Psoas muscle (tissue), 8 donors: ENCODE measurements at places on chromosomes 4 and X. TPM values are rescaled to one million over a fixed set of nuclear protein-coding genes. Genes with fewer than 3 reads are reported as not detected.
A peak's percentile ranks its signal among the peaks of the same experiment; 100 is the strongest.

DNA sequence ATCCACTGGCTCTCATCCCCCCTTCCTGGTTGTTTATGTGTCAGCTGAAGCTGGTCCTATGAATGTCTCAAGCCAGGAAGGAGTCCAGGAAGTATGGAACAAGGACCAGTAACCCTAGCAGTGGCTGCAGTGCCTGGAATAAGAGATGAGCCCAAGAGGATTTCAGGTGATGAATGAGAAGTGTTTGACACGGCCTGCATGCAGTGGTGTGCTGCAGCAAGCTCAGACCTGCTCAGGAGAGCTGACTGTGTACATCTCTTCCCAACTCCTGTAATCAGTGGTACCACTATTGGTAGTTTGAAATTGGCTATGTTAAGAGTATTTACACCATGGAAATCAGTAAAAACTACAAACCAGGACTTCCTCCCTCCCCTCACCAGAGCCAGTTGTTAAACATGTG lies 88.0 kb downstream of the IQCM start:
- H3K27me3 ChIP-seq: no peaks in the 10 kb centered on the region
- H3K4me3 ChIP-seq: no peak overlapping the region
- H3K36me3 ChIP-seq: no peaks in the 10 kb centered on the region

- peaks cover 7% of the 10 kb centered on the region for H3K4me1 ChIP-seq
- peak overlapping the region; percentile 87 for H3K27ac ChIP-seq
- H3K27me3 ChIP-seq: no peaks in the 10 kb centered on the region
- no peaks in the 10 kb centered on the region for H3K36me3 ChIP-seq
Measured at GRCh38 chr4:37977471-37978247, 17.5 kb downstream of the PTTG2 start.

DNA sequence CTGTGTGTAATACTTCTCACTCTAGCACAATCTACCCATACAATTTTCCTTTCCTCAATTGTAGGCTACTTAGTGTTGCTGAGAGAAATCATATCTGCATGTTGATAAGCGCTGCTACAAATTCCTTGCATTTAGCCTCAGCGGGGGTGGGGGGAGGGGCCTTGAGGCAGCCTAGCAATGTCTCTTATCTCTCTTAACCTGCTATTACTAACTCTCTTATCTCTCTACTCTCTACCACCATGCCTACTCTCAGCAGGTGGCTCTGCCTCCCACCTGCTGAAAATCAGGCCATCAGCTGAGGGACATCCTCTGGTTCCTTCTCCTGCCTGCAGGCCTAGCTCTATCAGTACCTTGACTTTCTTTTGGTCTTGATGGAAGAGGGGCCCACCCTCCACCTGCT lies 98.9 kb downstream of the GPR82 start:
- DNase-seq: no peak
- peak overlapping the region; percentile 51 for H3K27ac ChIP-seq
- no peak overlapping the region for H3K4me3 ChIP-seq
- H3K36me3 ChIP-seq: no peaks in the 10 kb centered on the region
- H3K4me1 ChIP-seq: peaks cover 19% of the 10 kb centered on the region

DNA sequence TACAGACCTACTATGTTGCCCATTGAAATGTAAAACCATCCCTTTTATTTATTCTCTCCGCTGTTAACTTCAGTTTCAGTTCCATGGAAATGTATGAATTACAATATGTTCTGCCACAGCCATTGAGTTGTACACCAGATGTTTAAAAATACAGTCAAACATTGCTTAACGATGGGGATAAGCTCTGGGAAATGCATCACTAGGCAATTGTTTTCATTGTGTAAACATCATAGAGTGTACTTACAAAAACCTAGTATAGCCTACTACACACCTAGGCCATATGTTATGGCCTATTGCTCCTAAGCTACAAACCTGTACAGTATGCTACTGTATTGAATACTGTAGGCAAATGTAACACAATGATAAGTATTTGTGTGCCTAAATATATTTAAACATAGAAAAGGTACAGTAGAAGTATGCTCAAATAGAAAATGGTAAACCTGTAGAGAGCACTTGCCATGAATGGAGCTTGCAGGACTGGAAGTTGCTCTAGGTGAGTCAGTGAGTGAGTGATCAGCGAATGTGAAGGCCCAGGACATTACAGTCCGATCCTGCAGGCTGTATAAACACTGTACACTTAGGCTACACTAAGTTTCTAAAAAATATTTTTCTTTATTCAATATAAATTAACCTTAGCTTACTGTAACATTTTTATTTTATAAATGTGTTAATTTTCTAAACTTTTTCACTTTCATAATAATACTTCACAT lies 2.7 kb upstream of the PF4V1 start:
- no peaks in the 10 kb centered on the region for H3K36me3 ChIP-seq
- H3K27ac ChIP-seq: no peak overlapping the region
- DNase-seq: no peak
- no peaks in the 10 kb centered on the region for H3K4me1 ChIP-seq
- H3K27me3 ChIP-seq: peaks cover 4% of the 10 kb centered on the region

- H3K27me3 ChIP-seq: no peaks in the 10 kb centered on the region
- peak overlapping the region; percentile 90 for H3K4me3 ChIP-seq
- peaks cover 53% of the 10 kb centered on the region for H3K36me3 ChIP-seq
- no peak for DNase-seq
- H3K27ac ChIP-seq: peak overlapping the region; percentile 97
Measured at GRCh38 chr4:10115271-10115796, 1.3 kb downstream of the WDR1 start.

- H3K36me3 ChIP-seq: peaks cover 3% of the 10 kb centered on the region
- H3K4me3 ChIP-seq: no peak overlapping the region
- no peaks in the 10 kb centered on the region for H3K4me1 ChIP-seq
- no peaks in the 10 kb centered on the region for H3K27me3 ChIP-seq
Measured at GRCh38 chr4:86006057-86006456, 353.8 kb downstream of the MAPK10 start.

DNA sequence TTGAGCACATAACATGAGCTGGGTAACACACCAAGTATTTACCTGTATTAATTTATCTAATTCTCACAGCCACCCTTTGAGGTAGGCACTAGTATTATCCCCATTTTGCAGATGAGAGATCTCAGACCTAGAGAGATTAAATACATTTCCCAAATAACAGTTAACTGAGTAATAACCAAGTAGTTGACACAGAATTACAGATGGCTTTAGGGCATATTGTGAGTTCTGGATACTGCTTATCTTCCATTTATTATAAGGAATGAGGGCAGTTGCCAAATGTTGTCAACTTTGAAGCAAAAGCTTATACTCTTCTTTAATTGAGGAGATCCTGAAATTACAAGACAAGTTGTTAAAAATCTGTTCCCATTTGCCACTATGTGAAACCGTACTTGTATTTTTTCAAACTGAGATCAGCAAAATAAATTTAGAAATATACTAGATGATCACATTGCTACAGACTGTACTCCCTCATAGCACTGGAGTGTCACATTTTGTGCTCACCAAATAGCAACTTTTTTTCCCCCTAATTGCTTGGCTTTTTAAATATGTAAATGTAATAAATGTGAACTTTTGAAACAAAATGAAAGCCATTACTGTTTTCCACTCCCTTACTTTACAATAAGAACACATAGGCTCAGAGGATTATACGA lies 62.0 kb downstream of the ZNF827 start:
- H3K4me1 ChIP-seq: peaks cover 46% of the 10 kb centered on the region
- no peak overlapping the region for H3K4me3 ChIP-seq
- peak overlapping the region; percentile 64 for H3K27ac ChIP-seq
- H3K27me3 ChIP-seq: no peaks in the 10 kb centered on the region
- H3K36me3 ChIP-seq: peaks cover 3% of the 10 kb centered on the region
- no peak for DNase-seq

DNA sequence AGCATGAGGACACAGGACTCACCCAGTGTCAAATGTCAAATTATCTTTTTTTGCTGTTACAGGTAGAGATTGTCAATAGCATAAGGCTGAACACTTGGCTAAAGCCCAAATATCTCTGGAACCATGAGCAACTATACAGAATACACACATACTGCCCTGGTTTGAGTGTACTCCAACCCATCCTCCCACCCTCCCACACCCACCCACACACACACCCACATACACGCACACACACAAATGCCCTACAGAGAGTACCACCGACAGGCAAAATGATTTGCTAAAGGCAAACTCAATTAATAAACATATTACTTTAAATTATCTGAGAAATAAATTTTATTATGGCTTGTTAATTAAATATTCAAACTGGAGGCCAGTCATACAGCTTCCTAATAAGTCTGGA lies 173.1 kb upstream of the MAP3K15 start:
- no peak overlapping the region for H3K27ac ChIP-seq
- no peaks in the 10 kb centered on the region for H3K4me1 ChIP-seq
- H3K4me3 ChIP-seq: no peak overlapping the region
- H3K27me3 ChIP-seq: no peaks in the 10 kb centered on the region
- H3K36me3 ChIP-seq: no peaks in the 10 kb centered on the region

DNA sequence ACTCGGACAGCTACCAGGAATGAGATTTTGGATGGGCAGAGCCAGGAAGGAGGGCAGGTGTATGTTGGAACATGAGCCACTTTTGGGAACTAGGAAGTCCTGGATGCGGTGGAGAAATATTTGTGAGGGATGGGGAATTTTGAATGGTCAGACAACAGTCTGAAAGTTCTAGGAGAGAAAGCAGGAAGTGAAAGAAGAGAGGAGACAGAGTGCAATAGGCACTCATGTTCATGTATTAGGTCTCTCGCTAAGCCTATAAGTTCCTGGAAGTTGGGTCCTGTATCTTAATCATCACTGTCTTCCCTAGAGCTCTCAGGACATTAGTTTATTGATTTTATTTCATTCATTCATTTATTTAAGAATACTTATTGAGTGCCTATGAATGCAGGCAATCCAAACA lies 65.7 kb upstream of the CITED1 start:
- DNase-seq: no peak
- H3K36me3 ChIP-seq: no peaks in the 10 kb centered on the region
- no peak overlapping the region for H3K4me3 ChIP-seq
- H3K27me3 ChIP-seq: no peaks in the 10 kb centered on the region
- no peaks in the 10 kb centered on the region for H3K4me1 ChIP-seq

DNA sequence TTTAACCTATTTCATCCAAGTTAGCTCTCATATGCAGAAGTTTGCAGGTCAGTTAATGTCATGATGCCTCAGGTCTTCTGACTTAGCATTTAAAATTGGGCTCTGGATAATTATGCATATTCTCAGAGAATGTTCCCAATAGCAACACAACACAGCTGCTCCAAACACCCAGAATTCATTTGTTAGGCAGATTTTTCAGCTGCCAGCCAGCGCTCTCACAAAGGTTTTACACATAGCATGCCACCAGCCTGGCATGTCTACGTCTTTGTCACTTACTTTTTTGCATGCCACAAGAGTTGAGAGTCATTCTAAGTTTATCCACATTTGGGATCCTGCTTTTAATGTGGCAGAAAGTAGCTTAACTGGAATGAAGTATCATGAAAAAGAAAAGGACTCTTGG lies 84.8 kb downstream of the LIMCH1 start:
- H3K27ac ChIP-seq: no peak overlapping the region
- H3K4me1 ChIP-seq: peaks cover 6% of the 10 kb centered on the region

DNA sequence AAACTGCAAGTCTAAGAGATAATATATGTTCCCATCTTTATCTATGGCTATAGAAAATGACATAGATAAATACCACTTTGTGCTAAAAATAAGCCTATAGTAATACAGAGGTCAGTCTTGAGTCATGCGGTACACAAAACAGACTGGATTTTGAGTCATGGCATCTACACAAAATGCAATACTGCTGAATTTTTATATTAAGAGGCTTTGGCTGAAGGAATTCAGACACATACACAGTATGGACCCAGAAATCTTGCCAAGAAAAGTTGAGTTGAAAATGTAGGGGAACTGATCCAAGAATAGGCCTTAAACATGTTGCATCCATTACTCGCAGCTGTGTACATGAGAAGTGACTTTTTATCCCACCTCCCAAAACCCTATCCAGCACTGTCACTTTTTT lies 184.4 kb downstream of the TENM3 start:
- no peaks in the 10 kb centered on the region for H3K36me3 ChIP-seq
- DNase-seq: no peak
- H3K27me3 ChIP-seq: no peaks in the 10 kb centered on the region
- no peak overlapping the region for H3K4me3 ChIP-seq

DNA sequence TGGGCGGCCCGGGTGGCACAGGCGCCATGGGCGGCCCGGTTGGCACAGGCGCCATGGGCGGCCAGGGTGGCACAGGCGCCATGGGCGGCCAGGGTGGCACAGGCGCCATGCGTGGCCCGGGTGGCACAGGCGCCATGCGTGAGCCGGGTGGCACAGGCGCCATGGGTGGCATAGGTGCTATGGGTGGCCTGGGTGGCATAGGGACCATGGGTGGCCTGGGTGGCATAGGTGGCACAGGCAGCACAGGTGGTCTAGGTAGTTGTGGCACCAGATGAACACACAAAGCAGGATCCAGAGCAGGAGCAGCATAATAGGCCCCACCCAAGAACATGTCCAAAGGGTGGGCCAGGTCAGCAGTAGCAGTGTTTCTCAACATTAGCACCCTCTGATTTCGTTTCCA lies 4.3 kb downstream of the ESX1 start:
- no peak overlapping the region for H3K4me3 ChIP-seq
- H3K27me3 ChIP-seq: no peaks in the 10 kb centered on the region
- no peaks in the 10 kb centered on the region for H3K36me3 ChIP-seq
- no peaks in the 10 kb centered on the region for H3K4me1 ChIP-seq

GRIPAP1 gene
- 16.5 TPM for total RNA-seq

GNRHR gene
- not detected for total RNA-seq

APLN gene
- 0.86 TPM for total RNA-seq

TMEM255A gene
- 0.06 TPM for total RNA-seq

GYG2 gene
- 0.42 TPM for total RNA-seq

TEX28 gene
- total RNA-seq: not detected

CCKAR gene
- total RNA-seq: not detected

AVPR2 gene
- total RNA-seq: 1.9 TPM

HUWE1 gene
- total RNA-seq: 132 TPM

GAR1 gene
- total RNA-seq: 17.9 TPM

VCX3A gene
- total RNA-seq: not detected

INTU gene
- total RNA-seq: 2.3 TPM

SPANXB1 gene
- total RNA-seq: not detected
